ENCODE measurements at places on chromosomes 3 and 15.

GRCh38 chr3:172848910-172849309, 98.4 kb downstream of the ECT2 start:
- DNase-seq, result no peak

DNA sequence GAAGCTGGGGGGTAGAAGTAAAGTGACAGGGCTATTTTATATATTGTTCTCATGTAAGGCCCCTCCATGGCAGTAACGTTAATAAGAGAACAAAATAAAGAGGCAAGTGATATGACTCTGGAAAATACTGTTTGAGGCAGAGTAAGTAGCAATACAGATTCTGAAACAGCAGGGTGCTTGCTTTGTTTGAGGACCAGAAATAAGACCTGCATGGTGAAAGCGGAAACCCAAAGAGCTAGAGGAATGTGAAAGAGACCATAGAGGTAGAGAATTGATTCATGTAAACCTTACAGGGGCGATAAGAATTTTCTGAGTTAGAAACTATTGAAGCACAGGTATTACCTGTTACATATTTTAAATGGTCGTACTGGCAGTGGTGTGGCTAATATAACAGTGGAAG, 1517.1 kb downstream of the SI start:
- no peak for DNase-seq

- DNase-seq, result peak; percentile 46
Observed at GRCh38 chr3:160163229-160163878, 61.9 kb upstream of the C3orf80 start.

GRCh38 chr3:51382947-51383578, 2.0 kb upstream of the MANF start:
- no peak for DNase-seq

DNA sequence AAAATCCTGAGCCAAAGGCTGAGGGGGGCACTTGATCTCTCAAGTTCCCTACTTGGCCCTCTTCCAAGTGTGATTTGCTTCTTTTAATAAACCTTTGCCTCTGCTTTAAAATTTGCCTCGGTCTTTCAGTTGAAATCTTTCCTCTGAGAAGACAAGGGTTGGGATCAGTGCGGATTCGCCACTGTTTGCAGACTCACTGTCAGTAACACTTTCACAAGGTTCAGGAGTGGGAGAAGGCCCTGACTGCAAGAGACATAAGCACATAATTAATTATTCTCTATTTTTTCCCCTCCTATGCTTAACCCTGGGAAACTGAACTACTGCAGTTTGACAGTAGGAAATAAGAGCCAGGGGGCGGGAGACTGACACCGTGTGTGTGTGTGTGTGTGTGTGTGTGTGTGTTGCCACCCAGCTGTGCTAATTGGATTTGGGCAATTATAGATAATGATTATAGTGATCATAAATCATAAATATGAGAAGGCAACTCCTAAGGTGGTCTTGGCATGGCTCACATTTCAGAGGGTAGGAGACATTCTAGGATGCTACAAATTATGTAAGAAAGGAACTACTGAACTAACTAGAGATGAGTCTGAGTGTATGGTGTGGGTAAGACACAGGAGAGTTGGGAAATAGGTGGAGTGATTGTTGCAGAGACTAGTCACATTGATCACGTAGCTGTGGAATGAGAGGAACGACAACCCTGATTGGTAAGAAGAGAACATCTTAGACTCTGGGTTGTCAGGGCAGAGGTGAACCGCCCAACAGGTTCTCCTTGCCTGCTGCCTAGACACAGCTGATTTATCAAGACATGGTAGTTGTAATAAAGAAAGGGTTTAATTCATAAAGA, 5.5 kb upstream of the ZNF662 start:
- no peak for DNase-seq

GRCh38 chr3:123660900-123661299, 76.0 kb upstream of the HACD2 start:
- peak; percentile 75 for DNase-seq

- no peak for DNase-seq
Observed at GRCh38 chr3:187572441-187572840, 97.8 kb downstream of the SST start.

DNA sequence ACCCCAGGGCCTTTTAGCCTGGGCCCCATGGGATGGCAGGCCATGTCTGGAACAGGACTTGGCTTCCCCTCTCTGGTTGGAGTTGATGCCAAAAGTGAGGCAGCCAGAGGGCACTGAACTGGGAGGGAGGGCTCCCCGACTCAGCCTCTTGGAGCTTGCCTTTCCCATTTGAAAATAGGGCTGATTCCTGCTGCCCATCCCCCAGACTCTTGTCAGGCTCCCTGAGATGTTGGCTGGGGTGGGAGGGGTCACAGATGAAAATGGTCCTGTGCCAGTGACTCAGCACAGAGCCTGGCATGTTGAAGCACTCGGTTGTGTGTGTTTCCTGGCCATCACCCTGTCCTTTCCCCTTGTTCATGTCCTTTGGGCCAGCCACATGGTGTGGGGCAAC, 6.6 kb downstream of the PPCDC start:
- DNase-seq, result no peak

- no peak for DNase-seq
Observed at GRCh38 chr3:181457190-181457589, 254.5 kb upstream of the SOX2 start.

DNA sequence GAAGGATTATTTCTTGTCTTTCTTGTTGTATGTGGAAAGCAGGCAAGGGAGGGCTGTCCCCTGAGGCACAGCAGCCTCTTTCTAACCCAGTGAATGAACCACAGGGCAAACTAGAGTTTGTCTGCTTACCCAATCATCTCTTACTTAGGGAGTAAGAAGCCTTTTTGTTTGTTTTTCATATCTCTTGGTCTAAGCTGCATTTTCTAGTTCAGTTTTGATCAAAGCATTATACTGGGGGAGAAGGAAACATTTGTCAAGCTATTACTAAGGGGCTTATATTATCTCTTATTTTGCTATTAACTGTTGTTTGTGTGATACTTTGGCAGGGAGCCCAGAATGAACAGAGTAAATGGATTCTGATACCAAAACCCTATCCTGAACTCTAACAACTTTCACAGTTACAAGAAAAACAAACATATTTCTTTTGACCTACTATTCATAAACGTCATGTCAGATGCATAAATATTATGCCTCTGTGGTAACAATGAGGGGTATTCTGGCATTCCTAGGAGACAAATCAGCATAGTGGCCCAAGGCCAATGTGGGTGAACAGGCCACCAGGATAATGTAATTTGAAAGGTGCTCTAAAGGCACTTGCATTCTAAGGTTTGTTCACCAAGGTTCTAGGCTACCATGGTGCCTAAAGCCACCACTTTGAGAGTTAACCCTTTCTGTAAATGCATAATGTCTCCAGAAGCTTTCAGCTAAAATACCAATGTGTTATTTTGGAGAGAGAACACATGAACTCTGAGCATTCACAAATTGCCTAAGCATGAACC, 271.6 kb upstream of the ZPLD1 start:
- DNase-seq, result peak; percentile 42

GRCh38 chr3:51704511-51704950, 2.3 kb upstream of the GRM2 start:
- no peak for DNase-seq
